Activated T-helper 1 cell treated with anti-CD3 and anti-CD28 coated beads, Interleukin-2, amount 50 U/mL, for 16 hours (primary cell): ENCODE measurements at places on chromosomes 12 and 14.

DNA sequence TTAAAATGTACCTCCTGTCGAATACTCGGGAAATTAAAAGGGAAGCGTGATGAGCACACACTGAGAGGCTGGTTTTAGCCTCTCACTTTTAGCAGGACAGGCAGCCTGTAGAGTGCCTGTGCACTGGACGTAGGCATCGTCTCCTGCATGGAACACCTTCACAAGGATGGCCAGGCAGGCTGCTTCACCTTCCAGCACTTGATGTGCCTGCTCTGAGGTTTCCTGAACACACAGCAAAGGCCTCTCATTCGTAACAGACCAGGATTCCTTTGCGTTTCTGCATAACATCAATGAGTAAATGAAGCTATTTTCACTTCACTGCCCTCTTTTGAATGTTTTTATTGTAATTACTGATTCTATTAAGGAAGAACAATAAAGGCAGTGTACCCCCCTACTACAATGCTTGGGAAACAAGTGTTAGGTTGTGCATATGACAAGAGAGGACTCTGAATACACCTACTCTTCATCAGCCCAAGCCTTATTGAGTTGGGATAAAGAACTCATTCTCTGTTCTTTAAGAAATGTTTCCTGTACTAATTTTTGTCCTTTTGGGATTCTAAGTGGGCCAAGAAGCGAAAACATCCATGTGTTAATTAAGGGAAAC, 1077.6 kb upstream of the FOXG1 start:
- no peak for DNase-seq

- no peak for DNase-seq
Measured at GRCh38 chr12:93183940-93184671, 193.6 kb upstream of the NUDT4 start.

GRCh38 chr14:76953311-76953945, 75.1 kb downstream of the IRF2BPL start:
- peak; percentile 18 for DNase-seq

- no peak for DNase-seq
Measured at GRCh38 chr14:29442696-29443095, 485.0 kb downstream of the PRKD1 start.

GRCh38 chr14:105421723-105422615, 2.3 kb downstream of the MTA1 start:
- DNase-seq: no peak

GRCh38 chr12:53951577-53952334, 2.9 kb upstream of the HOXC12 start:
- no peak for DNase-seq

GRCh38 chr14:71629765-71630492, 302.3 kb upstream of the RGS6 start:
- no peak for DNase-seq

DNA sequence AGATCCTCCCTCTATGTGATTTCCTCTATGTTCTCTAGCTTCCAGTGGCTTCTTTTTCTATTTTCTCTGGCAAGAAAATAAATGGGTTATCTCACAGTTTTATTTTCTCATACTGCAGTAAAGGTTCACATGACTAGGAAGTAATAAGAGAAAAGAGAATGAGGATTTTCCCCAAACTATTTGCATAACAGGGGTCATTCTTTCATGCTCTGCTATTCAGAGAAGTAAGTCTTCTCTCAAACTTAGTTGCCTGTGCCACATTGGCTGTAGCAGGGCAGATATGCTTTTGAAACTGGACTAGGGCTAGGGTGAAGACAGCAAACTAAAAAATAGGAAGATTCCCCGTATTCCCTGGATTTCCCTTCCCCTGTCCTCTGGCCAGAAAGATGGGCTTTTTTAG, 57.4 kb downstream of the ACSM4 start:
- no peak for DNase-seq

- DNase-seq: no peak
Measured at GRCh38 chr14:98144964-98145363, 1127.0 kb downstream of the BCL11B start.

GRCh38 chr14:65208548-65208947, 106.2 kb upstream of the MAX start:
- DNase-seq: no peak

DNA sequence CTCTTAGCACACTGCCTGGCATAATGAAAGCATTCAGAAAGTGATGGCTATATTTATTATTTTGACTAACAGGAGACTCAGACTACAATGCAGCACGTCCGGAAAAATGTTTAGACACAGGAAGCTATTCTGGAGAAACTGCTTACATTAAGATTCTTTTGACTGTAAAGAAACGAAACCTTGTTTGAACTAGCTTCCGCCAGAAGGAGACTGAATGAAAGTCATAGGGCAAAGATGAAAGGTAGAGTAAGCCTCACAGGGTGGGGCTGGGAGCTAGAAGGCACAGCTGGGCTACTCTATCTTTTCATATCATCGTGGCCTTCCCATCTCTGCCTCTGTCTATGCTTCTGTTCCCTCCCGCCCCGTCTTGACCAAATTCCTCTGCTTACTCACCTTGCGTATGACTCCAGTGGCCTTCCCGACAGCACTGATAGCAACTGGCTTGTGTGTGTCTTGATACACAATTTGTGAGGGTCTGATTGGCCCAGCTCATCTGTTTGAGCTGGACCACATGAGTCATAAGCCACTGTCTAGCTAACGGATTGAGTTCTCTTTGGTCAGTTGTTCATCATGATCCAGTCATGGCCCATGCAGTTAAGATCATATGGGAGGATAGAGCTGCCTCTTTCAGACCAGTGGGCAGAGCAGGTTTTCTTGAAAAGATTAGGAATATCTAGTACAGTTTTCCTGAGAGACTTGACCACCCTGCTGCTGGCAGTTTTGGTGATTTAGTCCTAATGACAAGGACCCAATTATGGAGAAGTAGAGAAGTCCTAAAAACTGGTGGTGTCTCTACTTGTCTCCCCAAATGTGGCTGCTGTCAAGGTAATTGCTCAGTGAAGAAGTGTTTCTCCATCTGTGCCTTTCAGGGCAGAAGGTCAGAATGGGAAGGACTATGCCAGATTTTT, 151.5 kb upstream of the SLC38A2 start:
- DNase-seq: no peak

DNA sequence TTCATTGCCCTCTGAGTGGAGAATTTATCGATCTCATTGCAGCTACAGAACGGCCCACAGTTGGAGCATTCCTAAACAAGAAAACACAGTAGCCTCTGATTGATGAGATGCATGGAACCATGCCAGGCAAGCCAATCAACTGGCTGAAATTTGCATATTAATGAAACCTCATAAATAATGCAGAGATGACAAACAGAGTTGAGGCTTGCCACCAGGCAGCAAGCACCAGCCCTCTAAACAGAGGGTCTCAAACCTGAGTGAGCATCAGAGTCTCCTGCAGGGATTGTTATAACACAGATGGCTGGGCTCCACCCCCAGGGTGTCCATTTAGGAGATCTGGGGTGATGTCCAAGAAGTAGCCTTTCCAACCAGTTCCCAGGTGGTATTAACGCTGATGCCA, 60.9 kb upstream of the CMKLR1 start:
- no peak for DNase-seq

- DNase-seq: no peak
Measured at GRCh38 chr14:93375673-93376156, 28.7 kb downstream of the COX8C start.

DNA sequence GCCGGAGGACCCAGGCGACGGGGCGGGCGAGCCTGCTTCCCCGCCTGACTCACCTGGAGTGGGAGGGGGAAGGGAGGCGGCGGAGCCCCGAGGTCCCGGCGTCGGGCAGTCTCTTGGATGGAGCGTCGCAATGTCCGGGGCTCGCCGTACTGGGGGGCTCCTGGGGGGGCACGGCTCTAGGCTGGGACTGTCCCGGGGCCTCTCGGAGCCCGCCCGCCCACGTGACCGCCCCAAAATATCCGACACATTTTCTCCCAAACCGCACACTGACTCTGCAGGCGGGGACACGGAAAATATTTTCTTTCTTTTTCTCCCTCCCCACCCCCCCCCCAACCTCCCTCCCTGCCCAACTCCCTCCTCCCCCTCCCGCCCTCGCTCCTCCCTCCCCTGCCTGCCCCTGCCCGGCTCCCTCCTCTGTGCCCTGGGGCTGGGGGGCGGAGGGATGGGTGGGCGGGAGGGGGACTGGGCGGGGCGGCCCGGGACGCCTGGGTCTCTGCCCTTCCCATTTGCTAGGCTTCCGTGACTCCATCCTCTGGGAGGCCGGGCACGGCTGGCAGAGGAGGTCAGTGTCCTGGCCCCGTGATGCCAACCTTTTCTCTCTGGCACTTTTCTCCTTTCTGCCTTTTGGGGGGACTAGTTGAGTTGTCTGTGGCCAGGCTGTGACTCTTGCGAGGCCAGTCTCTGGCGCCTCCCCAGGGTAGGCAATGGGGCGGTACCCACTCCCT, at the start of gene RARG:
TSS of gene RARG (minus strand) at position 289 of the 725 bp plus-strand sequence. CDS start 4,664 bp downstream, outside the sequence.
- DNase-seq: peak; percentile 31

- DNase-seq: no peak
Measured at GRCh38 chr12:57342207-57342691, 88.6 kb downstream of the R3HDM2 start.

DNA sequence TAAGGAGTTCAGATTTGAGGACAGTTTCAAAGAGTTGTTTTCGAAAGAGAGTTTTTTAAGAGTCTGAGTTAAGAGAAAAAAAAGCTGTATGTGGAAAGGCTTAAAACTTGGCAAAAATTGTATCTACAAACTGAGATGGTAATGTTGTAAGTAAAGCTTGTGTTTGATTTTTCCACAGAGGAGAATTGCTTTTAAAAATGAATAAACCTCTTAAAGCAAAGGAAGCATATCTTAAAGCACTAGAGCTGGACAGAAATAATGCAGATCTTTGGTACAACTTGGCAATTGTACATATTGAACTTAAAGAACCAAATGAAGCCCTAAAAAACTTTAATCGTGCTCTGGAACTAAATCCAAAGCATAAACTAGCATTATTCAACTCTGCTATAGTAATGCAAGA, 50.3 kb downstream of the TMTC3 start:
- DNase-seq: no peak

GRCh38 chr14:105177082-105177481, 4.0 kb downstream of the NUDT14 start:
- no peak for DNase-seq

DNA sequence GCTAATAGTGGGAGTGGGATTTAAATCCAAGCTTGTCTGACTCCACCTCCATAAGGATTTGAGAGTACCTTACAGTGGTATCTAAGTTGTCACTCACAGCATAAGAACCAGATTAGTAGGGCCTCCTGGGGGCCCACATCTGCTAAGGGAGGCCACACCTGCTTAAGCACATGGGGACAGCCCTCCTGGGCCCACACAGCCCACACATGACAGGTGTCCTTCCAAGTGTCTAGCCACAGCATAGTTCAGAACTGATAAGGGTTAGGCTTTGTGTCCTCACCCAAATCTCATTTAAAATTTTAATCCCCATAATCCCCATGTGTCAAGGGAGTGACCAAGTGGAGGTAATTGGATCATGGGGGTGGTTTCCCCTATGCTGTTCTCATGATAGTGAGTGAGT, 186.0 kb upstream of the HMGA2 start:
- DNase-seq: no peak

- DNase-seq: no peak
Measured at GRCh38 chr14:38047195-38047902, 160.4 kb upstream of the SSTR1 start.

GRCh38 chr12:14211947-14212387, 153.5 kb upstream of the ATF7IP start:
- DNase-seq: no peak

DNA sequence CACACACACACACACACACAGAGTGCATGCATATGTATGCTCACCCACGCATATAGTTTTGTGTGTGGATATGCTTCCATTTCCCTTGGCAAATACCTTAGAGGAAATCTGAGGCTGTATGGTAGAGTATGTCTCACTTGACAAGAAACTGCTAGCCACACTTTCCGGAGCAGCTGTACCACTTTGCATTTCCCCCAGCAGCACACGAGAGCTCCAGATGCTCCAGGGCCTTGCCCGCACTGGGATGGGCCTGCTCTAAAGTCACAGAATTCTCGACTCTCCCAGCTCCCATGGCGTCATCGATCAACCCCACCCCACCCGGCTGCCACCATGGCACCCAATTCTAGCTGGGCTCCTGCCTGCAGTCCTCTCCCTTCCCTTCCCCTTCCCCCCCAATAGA, 21.9 kb downstream of the CLMN start:
- DNase-seq: no peak

- DNase-seq: no peak
Measured at GRCh38 chr14:73620268-73620667, 8.0 kb downstream of the ACOT6 start.

GRCh38 chr14:52352569-52352968, 38.5 kb downstream of the PTGER2 start:
- DNase-seq: no peak

DNA sequence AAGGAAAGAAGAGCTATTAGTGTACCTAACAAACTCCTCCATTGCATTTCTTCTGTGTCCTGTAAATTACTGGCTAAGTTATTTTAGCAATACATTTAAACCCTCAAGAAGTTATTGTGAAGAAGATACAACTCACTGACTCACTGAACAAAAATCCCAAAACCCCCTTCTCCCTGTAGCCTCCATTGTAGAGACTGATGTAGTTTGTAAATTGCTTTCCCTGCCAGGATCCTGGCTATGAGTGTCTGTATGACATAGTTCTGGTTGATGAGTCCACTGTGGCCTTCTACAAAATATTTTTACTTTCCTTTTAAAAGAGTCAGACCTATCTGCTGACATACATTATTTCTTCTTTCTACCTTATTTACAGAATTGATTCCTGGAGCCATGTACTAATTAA, 155.6 kb downstream of the SLC6A15 start:
- DNase-seq: no peak
